ENCODE measurements at places on chromosomes 6 and 20. TPM values are rescaled to one million over a fixed set of nuclear protein-coding genes. Genes with fewer than 3 reads are reported as not detected.

PPP1R14C gene
- 5.6 TPM for total RNA-seq

PREX1 gene
- 84.2 TPM for total RNA-seq

OR2B6 gene
- not detected for total RNA-seq

CFAP206 gene
- 0.66 TPM for total RNA-seq

HCRTR2 gene
- total RNA-seq: not detected

CLVS2 gene
- total RNA-seq: not detected

DEF6 gene
- 14.1 TPM for total RNA-seq

BPIFB4 gene
- total RNA-seq: not detected

TSHZ2 gene
- 106 TPM for total RNA-seq

GHRH gene
- not detected for total RNA-seq

DNA sequence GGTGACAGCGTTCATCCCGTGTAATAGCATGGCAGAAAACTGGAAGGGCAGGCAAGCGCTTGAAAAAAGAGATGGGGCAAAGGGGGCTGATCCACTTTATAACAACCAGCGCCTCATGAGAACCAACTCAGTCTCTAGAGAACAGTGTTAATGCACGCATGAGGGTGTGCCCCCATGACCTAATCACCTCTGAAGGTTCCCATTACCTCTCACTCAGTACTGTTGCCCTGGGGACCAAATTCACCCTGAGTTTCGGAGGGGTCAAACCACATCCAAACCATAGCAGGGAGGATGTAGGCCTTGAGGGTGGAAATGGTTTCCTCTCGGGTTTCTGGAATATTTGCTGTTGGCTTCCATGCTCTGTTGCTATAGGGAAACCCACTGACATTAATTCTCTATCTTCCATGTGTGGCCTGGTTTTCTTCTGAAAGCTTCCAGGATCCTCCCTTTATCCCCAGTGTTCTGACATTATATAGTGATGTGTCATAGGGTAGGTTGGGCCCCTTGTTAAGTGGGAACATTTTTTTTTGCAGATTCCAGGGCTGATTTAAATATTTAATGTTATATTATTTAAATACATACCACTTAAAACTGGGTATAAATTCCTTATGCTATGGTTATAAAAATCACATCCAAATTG, 65.2 kb downstream of the PPP1R14C start:
- H3K4me1 ChIP-seq: no peaks in the 10 kb centered on the region
- H3K36me3 ChIP-seq: no peaks in the 10 kb centered on the region
- H3K27me3 ChIP-seq: no peaks in the 10 kb centered on the region
- H3K4me3 ChIP-seq: no peak overlapping the region
- H3K27ac ChIP-seq: no peak overlapping the region

GRCh38 chr20:17873410-17874270, 95.0 kb downstream of the SNX5 start:
- H3K4me1 ChIP-seq: peaks cover 9% of the 10 kb centered on the region
- peak overlapping the region; percentile 2 for H3K4me3 ChIP-seq
- peak overlapping the region; percentile 91 for H3K27ac ChIP-seq
- H3K27me3 ChIP-seq: no peaks in the 10 kb centered on the region
- H3K36me3 ChIP-seq: no peaks in the 10 kb centered on the region
- DNase-seq: peak; percentile 85

DNA sequence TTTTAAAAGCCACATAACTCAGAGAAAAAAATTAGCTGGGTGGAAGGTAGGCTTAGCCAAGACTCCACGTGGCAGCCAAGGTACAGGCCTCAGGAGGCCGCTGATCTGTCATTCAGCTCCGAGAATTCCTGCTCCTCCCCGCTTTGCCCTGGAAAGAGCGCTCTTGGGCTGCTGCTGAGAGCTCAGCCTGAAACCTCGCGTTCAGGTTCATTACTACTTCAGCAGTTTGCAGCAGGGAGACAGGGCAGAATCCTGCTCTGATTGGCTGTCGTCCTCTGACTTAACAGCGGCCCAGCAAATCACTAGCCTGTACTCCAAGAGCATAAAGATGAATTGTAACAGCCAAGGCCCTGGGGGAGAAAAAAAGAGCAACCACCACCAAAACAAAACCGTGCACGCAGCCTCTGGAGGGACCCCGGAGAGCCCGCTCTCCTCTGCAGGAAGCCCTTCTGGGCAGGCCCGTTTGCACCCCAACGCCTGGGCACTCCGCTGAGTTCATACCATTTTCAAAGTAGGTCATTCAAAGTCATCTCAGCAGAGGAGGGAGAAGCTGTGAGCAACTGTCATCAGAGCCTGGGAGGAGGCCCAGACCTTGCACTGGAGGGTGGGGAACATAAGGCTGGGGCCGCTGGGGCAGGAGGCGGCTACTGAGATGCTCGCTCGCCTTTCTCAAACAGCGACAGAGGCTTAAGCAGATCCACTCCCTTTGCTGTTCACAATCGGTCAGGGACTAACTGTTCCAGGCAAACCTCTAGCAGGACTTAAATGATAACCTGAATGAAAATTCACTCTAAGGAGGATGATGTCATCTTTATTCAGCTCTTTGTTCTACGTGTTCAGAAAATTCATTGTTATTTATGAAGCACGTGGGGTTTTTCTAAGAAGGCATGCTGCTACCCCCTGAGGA, 42.3 kb upstream of the ATXN1 start:
- H3K27me3 ChIP-seq: no peaks in the 10 kb centered on the region
- no peak overlapping the region for H3K27ac ChIP-seq
- H3K36me3 ChIP-seq: no peaks in the 10 kb centered on the region
- H3K4me3 ChIP-seq: no peak overlapping the region
- no peak for DNase-seq
- H3K4me1 ChIP-seq: no peaks in the 10 kb centered on the region

DNA sequence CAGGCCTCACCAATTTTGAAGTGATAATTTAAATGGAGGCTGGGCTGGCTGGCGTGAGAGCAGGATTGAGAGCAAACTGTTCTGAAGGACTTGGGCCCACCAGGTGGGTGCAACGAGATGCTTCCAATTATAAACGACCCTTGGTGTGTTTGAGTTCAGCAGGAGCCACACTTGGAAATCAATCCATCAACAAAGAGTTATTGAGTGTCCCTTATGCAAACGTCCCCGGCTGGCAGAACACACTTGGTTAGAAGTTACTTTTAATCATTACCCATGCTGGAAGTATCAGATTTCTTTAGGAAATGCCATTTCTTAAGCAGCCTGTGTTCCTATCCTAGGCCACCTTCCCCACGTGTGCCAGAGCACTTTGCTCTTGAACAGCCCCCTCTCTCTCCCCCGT, 37.8 kb upstream of the ZNF831 start:
- no peaks in the 10 kb centered on the region for H3K36me3 ChIP-seq
- H3K27ac ChIP-seq: no peak overlapping the region
- no peaks in the 10 kb centered on the region for H3K27me3 ChIP-seq
- H3K4me3 ChIP-seq: no peak overlapping the region

- no peak overlapping the region for H3K4me3 ChIP-seq
- H3K4me1 ChIP-seq: no peaks in the 10 kb centered on the region
- DNase-seq: no peak
- no peaks in the 10 kb centered on the region for H3K27me3 ChIP-seq
- no peaks in the 10 kb centered on the region for H3K36me3 ChIP-seq
- no peak overlapping the region for H3K27ac ChIP-seq
These were observed 769 bp downstream of the PRL start for GRCh38 chr6:22296067-22296466.

DNA sequence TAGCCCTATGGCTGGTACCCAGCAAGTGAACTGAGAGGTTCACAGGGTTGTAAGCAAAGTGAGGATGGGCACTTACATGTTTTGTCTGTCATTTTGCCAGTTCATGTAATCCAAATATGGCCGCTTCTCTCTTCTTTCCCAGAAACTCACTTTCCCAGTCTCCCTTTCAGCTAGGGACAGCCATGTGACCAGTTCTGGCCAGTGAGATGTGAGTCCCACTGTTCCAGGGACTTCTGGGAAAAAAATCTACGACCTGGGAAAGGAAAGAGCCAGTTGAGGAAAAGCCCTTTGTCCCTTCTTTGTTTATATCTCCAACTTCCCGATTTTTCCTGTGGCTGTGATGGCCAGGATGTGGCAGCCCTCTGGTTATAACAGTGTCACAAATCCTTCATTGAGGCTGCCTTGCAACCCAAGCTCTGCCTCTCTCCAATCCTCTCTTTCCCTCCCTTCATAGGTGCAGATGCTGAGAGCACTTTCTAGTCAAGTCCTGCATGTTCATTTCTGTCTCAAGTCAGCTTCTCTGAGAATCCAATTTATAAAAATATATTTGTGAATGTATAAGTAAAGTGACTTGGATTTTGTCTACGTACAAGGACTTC, 148.6 kb upstream of the ZFP64 start:
- DNase-seq: no peak
- no peak overlapping the region for H3K27ac ChIP-seq
- H3K4me1 ChIP-seq: no peaks in the 10 kb centered on the region
- no peak overlapping the region for H3K4me3 ChIP-seq
- no peaks in the 10 kb centered on the region for H3K27me3 ChIP-seq

DNA sequence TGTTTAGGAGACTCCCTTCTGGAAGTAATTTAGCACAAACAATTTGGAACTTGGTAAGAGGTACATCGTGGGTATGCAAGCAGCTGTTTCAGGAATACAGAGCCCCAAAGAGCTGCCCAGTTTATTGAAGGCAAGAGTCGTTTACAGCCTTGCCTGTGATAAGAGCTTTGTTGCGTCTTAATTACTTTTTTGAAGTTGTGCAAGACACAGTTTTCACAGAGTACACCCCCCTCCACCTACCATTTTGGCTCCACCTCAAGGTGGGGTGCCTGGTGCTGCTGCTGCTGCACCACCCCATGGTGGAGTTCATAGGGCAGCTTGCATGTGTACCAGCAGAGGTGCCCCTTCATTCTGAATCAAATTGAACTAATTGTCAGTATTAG, 296.1 kb downstream of the ZFAND3 start:
- no peak for DNase-seq
- no peaks in the 10 kb centered on the region for H3K36me3 ChIP-seq
- no peaks in the 10 kb centered on the region for H3K4me1 ChIP-seq
- H3K4me3 ChIP-seq: no peak overlapping the region
- H3K27ac ChIP-seq: no peak overlapping the region
- H3K27me3 ChIP-seq: no peaks in the 10 kb centered on the region

DNA sequence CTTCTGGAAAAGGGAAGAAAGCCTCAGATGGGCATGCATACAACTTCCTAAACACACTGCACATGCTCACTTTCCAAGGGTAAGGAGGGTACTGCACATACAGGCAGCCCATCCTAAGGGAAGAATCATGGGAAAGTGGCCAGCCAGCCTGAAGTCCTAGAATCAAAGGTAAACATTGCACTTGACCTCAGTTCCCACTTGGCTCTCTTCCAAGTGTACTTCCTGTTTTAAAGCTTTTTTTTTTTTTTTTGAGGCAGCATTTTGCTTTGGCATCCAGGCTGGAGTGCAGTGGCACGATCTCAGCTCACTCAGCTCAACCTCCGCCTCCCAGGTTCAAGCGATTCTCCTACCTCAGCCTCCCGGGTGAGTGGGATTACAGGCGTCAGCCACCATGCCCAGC, 225.3 kb upstream of the EPHA7 start:
- H3K4me3 ChIP-seq: no peak overlapping the region
- H3K36me3 ChIP-seq: peaks cover 5% of the 10 kb centered on the region
- no peaks in the 10 kb centered on the region for H3K4me1 ChIP-seq
- DNase-seq: no peak

Data from breast epithelium (tissue), 4 donors.